ENCODE measurements at places on chromosomes 6 and 20.

DNA sequence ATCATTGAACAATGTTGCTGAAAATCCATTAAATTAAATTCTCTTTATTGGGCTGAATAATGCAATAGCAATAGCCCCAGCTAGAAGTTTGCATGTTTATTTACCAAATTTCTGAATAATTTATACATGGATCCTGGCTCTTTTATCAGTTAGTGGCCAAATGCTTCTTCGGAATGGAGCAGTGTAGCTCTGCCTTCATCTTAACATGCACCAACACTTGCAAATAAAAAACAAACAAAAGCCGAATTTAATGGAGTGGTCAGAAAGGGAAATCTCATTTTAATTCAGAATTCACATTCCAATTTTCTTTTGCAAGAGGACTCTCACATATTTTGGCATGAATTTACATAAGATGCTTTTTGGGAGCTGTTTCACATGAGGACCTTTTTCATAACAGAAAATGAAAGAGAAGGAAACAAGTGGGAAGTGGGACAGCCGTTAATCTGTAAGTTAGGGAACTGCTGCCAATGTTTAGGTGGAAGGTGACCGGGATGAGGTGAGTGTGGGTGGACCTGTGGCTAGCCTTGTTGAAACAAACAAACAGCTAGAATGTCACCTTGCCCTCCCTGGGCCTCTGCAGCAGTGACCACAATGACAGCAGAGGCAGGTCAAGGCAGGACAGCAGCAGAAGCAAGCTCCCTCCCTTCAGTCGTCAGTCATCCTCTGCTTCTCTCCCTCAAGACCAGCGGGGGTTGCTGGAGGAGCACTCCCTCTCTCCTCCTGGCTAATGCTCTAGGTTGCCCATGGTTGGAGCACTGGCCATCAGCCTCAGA is 73.2 kb downstream of the INSM1 start:
- no peak for DNase-seq

DNA sequence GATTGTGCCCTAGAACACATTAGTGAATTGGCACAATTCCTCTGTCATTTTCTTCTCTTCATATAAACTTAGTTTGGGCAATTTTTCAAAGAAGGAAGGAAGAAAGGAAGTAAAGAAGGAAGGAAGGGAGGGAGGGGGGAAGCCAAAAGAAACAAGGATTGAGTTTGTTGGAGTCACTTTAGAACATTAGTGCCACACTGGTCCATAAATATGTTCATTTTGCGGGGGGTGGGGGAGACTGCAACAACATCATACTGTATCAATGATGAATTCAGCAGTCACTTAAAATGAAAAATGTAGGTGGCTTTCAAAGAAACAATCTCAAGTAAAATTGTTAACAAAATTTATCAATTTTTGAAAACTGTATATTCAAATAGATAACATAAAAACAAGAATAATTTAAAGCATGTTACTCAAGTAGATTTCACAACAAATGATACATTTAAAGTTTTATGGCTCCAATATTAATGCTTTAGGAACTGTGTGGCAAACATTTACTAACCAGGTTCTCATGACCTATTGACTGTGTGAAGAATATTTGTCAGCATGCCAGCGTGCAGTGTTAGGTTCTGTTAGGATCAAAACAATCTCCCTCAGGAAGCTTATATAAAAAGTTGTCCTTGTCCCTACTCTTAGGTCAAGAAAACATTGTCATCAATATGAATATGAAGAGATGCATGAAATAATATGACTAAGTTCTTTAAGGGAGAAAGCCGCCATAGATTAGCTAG is 208.1 kb upstream of the AGPAT4 start:
- DNase-seq, result no peak

GRCh38 chr6:4374216-4374615 is 238.8 kb upstream of the ECI2 start:
- peak; percentile 19 for DNase-seq

GRCh38 chr20:41782730-41783406 is 164.7 kb upstream of the CHD6 start:
- no peak for DNase-seq

DNA sequence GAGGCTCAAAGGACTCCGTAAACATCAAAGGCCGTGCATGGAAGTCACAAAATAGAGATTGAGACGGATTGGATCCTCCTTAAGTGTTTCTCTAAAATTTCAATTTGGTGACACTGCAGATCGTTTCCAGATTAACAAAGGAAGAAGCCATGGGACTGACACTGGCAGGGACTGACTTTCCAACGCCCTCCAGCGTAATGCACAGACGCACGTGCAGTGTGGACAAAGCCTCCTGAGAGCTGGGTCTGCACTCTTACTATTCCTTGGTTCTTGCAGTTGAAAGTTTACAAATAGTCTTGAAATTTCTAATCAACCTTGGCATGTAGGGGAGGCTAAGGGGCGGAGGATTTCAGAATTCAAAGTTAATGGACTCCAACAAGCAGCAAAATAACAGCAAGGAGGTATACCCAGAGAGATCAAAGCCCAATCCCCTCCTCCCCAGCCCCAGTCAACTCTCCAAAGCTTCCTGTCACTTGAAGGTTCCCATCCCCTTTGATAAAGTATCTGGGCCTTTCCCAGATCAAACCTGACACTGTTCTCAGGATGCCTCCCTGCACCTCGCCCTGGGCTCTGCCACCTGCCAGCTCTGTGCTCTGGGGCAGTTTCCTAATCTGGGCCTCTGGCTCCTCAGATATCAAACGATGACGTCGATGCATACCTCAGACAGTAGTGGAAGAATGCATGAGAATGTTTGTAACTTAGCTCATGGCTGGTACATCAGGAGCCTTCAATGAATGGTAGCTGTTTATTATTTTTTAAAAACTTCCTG is 106.5 kb upstream of the TRAF3IP2 start:
- peak; percentile 13 for DNase-seq

DNA sequence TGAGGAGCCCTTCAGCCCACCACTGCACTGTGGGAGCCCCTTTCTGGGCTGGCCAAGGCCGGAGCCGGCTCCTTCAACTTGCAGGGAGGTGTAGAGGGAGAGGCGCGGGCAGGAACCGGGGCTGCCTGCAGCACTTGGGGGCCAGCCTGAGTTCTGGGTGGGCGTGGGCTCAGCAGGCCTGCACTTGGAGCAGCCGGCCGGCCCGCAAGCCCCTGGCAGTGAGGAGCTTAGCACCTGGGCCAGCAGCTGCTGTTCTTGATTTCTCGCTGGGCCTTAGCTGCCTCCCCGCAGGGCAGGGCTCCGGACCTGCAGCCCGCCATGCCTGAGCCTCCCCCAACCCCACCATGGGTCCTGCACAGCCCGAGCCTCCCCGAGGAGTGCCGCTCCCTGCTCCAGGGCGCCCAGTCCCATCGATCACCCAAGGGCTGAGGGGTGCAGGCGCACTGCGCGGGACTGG is 101.7 kb upstream of the ADGRB3 start:
- no peak for DNase-seq

DNA sequence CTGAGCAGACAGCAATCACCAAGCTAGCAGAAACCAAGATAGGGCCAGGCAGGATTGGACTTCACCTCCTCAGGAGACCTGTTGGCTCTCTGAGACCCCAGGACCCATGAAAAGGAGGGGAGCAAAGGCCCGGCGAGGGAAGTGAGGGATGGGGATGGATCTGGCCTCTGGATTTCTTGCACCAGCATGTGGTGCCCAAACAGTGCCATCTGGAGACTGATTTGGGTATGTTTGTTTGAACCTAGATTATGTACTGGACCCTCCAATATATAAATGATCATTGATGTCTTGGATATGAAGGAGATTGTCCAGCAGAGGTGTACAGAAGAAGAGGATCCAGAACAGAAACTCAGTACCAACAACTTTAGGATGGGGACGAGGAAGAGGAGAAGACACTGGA is 83.4 kb upstream of the LY86 start:
- DNase-seq, result no peak

DNA sequence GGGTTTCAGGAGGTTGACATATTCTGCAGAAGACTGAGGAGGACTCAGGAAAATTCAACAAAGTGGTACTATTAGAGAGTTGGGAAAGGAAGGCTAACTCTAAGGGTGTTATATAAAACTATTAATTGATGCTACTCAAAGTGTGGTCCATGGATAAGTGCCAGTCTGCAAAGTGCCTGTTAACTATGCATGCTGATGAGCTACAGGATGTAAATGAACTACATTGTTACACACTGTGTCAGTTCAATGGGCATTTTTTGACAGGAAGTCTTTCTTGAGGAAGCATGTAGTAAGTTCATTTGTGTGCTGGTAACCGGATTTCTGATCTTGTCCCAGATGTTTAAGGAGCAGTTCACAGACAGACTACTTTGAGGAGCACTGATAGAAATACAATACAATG is 75.6 kb downstream of the KLHL32 start:
- DNase-seq, result no peak

DNA sequence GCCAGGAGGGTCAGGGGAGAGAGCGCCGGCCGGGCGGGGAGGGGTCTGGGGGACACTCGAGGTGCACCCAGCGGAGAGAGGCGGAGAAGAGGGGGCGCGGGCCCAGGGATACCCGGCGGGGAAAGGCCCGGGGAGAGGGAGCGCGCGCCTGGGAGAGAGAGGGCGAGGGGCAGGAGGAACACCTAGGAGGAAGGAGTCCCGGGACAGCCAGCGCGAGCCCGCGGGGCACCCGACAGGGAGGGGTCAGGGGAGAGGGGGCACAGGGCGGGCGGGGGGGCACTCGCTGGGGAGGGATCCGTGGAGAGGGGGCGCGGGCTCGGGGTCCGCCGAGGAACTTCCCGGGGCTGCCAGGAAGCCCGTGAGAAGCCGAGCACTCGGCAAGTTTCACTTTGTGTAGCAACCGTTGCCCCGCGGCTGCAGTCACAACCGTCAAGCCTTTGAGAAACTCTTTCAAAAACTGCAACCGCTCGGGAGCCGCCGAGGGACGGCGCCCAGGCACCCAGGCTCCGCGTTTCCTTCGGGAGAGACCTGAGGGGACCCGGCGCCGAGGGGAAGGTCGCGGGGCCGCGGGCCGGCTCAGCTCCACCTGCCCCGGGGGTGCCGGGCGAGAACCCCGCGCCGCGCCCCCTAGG is 471 bp downstream of the EZR start:
- DNase-seq, result peak; percentile 52

DNA sequence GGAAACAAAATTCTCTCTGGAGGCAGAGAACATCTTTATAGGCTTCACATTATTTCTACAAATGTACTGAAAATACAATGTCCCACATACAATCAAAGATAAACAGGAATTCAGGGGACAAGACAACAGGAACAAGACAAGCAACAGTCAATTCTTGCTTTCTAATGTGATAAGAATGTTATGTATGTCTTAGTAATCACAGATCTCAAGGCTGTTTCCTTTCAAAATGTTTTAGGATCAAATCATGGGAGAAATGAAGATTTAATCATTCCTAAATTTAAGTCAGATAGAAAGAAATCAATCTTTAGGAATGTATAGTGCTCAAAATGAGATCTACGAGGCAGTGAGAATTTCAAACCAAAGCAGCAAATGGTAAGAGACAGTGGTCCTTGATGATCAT is 32.1 kb downstream of the NEDD9 start:
- DNase-seq, result no peak

- DNase-seq, result no peak
These were observed 862.7 kb upstream of the MAP3K7 start for GRCh38 chr6:91449539-91449938.

DNA sequence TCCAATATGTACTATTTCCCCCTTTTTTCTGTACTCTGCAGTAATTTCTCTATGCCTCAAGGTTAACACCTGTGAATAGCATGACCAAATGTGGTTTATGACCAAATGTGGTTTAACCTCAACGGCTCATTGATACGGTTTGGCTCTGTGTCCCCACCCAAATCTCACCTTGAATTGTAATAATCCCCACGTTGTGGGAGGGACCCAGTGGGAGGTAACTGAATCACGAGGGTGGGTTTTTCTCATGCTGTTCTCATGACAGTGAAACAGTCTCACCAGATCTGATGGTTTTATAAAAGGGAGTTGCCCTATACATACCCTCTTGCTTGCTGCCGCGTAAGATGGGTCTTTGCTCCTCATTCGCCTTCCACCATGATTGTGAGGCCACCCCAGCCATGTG is 18.7 kb downstream of the DEK start:
- DNase-seq, result no peak
